ENCODE measurements at places on chromosomes 5 and 9.

DNA sequence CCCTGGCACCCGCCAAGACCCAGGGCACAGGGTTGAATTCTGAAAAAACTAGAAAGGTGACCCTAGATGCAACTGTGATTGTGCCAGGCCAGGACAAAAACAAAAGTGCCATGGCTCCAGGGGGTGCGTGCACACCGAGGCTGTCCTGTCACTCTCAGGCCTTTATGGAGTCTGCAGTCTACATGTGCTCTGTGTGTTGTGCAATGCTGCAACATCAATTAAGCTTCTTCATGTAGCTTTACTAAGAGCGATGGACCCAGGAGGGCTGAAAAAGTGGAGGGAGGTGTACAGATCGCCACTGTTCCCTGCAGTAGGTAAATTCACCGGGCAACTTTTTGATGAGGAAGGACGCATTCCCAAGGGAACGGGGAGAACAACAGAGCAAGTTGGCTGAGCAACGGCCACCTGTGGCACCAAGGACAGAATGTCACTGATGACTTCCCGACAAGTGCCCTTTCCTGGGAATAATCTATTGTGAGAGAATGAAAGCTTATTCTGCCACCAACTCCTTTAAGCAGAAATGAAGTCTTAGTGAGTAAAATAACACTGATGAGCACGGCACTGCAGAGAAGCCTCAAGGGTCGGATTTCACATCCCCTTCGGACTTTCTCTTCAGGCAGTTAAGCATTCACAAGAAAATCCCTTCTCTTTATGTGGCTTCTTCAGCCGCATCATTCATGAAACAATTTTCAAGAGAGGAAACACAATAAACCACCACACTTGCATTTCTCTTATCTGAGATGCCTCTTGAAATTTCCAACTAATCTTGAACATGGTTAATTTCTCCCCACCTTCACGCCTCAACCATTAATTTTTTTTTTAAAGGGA, 149.6 kb downstream of the DROSHA start:
- DNase-seq, result no peak

DNA sequence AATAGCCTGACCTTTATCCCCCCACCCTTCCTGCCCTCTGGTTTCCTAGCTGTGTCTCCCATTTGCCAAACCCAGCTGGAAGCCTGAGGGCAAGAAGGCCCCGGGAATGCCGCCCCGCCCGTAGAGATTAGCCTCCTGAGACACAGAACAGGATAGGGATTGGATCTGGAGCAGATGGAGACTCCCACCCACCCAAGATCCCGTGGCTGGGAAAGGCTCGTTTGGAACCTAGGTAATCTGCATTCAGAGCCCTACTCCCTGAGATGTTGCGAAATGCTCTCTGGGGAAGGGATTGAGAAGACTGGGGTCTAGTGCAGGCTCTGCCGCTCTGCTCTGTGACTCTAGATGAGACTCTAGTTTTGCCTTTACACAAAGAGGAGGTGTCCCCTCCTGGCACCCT, 10.9 kb downstream of the AQP3 start:
- DNase-seq, result peak; percentile 30

DNA sequence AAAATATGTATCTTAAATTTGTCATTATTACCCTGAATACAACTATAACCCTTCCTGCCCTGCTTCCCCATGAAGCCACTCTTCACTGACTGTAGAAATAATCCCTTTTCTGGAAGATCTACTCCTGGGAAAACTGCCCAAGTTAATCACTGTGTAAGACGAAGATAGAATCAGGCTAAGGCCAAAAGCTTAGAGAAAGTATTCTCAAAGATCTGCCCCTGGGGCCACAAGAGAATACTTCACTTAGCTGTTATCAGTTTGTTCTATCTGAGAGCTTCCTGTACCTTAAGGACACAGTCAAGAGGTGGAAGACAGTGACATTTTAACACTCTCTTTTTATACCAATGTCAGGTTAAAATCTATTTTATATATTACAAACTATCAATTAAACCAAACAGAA, 33.8 kb downstream of the RNF145 start:
- DNase-seq, result no peak

- no peak for DNase-seq
Observed at GRCh38 chr5:74587300-74587699, 53.2 kb downstream of the ENC1 start.

DNA sequence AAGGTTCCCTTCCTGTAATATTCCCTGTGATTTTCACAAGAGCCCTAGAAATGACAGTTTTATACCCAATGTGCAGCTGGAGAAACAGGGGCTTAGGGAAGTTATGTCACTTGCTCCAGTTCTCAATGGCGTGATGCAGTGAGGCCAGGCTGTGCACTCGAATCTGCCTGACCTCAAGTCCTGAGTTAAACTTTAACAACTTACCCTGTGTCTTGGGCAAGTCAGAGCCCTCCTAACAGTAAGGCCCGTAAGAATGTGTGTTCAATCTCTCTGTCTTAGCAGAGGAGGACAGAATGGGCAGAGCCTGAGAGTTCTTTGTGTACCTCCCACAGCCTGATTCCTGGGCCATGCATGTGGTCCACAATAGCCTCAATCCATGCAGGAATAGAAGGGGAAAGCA, 181.1 kb downstream of the TRIM32 start:
- no peak for DNase-seq
